ENCODE measurements at places on chromosomes 2 and 18. TPM values are rescaled to one million over a fixed set of nuclear protein-coding genes. Genes with fewer than 3 reads are reported as not detected.

GRCh38 chr2:88636026-88636425 lies 8.8 kb upstream of the EIF2AK3 start:
- H3K4me3 ChIP-seq = no peak overlapping the region
- no peaks in the 10 kb centered on the region for H3K4me1 ChIP-seq
- H3K36me3 ChIP-seq = no peaks in the 10 kb centered on the region
- DNase-seq = no peak

DNA sequence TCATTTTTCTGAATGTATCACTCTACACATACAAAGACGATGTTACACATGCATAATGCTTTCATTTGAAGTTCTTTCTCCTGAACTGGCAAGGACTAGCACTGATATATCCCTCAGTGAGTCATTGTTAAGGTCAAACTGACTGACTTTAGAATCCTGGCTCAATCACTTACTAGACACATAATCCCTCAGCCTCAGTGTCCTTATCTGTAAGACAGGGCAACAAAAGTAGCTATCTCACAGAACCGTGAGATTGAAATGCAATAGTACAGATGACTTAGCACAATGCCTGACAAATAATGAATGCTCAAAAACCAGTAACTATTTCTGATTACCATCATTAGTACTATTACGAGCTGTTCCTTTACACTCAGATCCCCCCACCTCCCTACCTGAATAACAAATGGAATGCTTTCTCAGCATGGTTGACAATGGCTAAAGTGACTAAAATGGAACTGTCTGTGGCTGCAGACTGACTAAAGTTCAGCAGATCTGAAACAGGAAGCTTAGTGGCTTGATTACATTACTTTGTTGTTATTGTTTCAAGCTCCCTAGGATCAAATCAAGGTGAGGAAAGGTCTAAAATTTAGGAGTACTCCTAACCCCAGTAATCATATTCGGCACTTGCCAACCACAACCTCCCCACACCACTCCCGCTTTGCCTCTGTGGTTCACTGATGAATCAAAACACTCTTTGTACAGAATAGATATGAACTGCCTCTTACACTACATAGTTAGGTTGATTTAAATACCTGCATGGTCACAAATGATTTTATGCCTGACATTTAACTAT lies 35.8 kb upstream of the CACNB4 start:
- no peaks in the 10 kb centered on the region for H3K27me3 ChIP-seq
- peaks cover 15% of the 10 kb centered on the region for H3K36me3 ChIP-seq
- no peak for DNase-seq
- H3K27ac ChIP-seq = no peak overlapping the region
- no peaks in the 10 kb centered on the region for H3K4me1 ChIP-seq

GRCh38 chr2:85838641-85839040 lies 50.1 kb downstream of the ST3GAL5 start:
- H3K4me1 ChIP-seq = no peaks in the 10 kb centered on the region
- no peak overlapping the region for H3K27ac ChIP-seq
- no peaks in the 10 kb centered on the region for H3K27me3 ChIP-seq
- H3K36me3 ChIP-seq = no peaks in the 10 kb centered on the region
- H3K4me3 ChIP-seq = no peak overlapping the region
- peak; percentile 89 for DNase-seq

DNA sequence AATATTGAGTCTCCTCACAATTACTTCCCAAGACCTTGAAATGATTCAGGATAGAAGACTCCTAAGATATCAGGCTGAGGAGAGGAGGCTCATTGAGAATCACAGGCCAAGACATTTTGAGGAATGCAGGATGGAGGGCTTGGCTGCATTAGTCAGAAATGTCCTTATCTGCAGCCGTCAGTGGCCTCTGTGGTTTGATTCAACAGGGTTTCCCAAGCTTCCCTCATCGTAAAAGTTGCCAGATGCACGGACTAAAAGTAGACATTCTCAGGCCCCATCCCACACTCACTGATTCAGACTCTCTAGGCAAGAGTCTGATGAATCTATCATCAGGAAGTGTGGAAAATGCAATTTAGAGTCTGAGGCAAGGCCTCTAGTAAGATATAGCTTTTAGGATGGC lies 34.0 kb upstream of the TMEM178A start:
- H3K36me3 ChIP-seq = no peaks in the 10 kb centered on the region
- H3K27me3 ChIP-seq = no peaks in the 10 kb centered on the region

Gene INHA
- not detected for total RNA-seq

Gene ADCYAP1
- total RNA-seq = 1.2 TPM

All from esophagus muscularis mucosa (tissue), 4 donors.